ENCODE measurements at places on chromosomes 16 and 17.
A peak's percentile ranks its signal among the peaks of the same experiment; 100 is the strongest.

DNA sequence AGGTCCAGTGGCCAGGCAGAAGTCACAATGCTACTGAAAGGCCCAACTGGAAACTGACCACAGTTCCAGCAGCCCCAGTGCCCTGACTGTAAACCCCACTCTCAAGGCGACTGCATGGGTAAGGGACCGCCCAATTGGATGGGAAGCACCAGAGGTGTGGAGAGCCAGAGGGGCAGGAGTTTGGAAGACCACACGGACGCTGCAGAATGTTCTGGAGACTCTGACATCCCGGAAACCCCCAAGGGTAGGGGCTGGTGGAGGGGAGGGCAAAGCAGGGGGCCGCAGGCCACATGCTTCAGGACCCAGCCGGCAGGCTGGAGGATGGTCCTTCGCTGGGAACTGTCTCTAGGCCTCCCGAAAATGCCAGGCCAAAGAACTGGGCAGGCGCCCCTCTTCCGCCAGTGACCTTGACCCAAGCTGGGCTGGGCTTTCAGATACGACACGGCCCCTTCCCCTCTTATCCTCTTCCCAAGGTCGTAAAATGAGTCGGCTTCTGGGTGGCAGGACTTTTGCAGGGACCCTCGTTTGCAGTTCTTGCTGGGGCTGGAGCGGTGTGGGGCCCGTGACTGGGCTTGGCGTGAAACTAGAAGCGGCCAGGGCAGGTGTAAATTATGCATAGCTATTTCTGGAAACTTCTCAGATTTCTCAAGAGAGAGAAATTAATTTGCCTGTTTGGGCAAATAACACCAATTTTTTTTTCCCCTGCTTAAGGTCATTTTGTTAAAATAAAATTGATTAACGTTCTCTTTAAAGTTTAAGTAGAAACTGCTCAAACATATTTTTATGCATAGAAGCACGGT lies 110.2 kb downstream of the C16orf78 start:
- no peak overlapping the region for H3K4me3 ChIP-seq
- no peaks in the 10 kb centered on the region for H3K36me3 ChIP-seq
- DNase-seq, result no peak
- H3K27me3 ChIP-seq, result no peaks in the 10 kb centered on the region
- H3K4me1 ChIP-seq, result peaks cover 2% of the 10 kb centered on the region

DNA sequence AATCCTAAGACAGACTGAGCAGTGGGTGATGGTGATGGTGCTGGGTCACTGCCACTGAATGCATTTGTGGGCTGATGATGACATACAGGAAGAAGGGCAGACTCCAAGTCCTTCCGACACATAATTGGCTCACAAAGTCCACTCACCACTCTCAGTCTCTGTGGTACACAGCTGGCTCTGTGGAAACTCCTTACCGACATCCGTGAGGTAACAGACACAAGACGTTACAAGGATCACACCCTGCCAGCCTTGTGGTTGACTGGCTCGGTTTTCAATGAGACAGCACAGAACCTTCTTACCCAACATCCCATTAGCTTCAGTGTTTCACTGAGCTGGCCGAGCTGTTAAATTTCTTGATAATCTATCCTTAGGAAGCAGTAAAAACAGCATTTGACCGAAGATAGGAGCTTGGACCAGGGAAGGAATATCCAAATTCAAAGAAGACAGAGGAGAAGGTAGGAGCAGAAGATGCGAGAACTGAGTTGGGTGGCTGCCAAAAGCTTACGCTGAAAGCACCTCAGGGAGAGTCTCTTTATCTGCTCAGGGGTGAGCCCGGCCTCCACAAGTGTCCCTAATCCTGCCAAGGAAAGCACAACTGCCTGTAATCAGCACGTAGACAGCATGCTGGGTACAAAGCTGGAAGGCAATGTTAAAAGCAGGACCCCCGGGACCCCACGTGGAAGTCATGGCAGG lies 5.5 kb upstream of the MXRA7 start:
- no peak overlapping the region for H3K27ac ChIP-seq
- H3K27me3 ChIP-seq, result no peaks in the 10 kb centered on the region
- H3K4me1 ChIP-seq, result peaks cover 2% of the 10 kb centered on the region
- no peak overlapping the region for H3K4me3 ChIP-seq

- no peaks in the 10 kb centered on the region for H3K4me1 ChIP-seq
- H3K27me3 ChIP-seq, result no peaks in the 10 kb centered on the region
- H3K4me3 ChIP-seq, result peak within 1 kb of the TSS; percentile 61
- H3K27ac ChIP-seq, result no peak within 1 kb of the TSS
Measured at GRCh38 chr16:31010585-31011325, at the start of gene STX1B. Gene STX1B (minus strand): TSS chr16:31010638. CDS start chr16:31010396, 242 bp downstream.

GRCh38 chr16:22353933-22354541 lies 20.4 kb downstream of the CDR2 start:
- DNase-seq, result no peak
- 0 out of 2 replicates have a peak, but pooled peaks cover 3% of the 10 kb centered on the region for H3K4me1 ChIP-seq
- no peak overlapping the region for H3K27ac ChIP-seq
- H3K4me3 ChIP-seq, result no peak overlapping the region

DNA sequence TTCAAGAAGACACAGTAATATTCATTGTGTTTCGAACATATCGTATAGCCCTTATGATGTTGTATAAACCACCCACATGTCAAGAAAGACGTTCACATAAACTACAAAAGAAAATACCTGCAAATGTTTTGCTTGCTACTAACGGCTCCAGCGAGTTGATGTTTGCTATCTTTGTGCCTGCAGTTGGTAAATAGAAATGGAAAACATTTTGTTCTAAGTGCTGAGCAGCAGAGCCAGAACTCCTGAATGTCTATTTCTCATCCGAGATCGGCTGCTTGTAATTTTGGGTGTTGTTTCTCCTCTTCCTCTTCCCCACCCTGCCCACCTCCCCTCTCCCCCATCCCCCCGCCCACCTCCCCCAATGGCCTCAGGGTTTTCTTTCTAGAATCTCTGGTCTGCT lies 5.0 kb downstream of the SYT17 start:
- H3K4me3 ChIP-seq, result no peak overlapping the region
- no peaks in the 10 kb centered on the region for H3K36me3 ChIP-seq
- H3K27ac ChIP-seq, result no peak overlapping the region

GRCh38 chr16:51045186-51045585 lies 105.9 kb downstream of the SALL1 start:
- H3K27me3 ChIP-seq, result no peaks in the 10 kb centered on the region
- DNase-seq, result no peak
- no peak overlapping the region for H3K4me3 ChIP-seq
- H3K4me1 ChIP-seq, result no peaks in the 10 kb centered on the region

DNA sequence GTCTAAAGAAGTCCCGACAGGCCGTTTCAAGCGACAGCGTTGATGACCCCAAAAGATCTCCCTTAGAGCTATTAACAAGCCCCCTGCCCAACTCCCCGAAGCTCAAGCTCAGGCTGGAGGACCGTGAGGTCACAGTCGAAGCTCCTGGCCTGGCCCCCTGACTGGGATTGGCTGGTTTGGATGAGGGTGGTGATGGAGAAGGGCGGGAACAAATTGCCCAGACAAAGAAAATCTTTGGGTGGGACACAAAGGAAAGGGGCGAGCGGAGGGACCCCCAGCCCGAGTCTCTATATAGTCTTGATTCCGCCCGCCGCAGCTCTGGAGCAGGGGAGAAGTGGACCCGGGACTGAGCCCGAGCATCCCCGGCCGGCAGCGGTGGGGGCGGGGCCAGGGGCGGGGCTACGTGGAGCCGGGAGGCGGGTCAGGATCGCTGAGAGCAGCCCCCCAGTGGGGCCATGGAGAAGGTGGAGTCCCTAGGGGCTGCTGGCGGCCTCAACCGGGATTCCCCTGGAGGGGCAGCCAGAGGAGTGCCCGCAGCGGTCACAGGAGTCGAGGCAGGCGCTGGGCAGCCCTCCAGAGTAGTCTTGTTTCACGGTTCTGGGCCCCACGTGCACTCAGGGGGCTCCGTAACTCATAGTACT lies 982 bp upstream of the NEURL4 start:
- H3K4me3 ChIP-seq, result peak overlapping the region; percentile 72
- H3K36me3 ChIP-seq, result peaks cover 3% of the 10 kb centered on the region
- H3K27ac ChIP-seq, result no peak overlapping the region

- H3K4me3 ChIP-seq, result no peak overlapping the region
- no peak overlapping the region for H3K27ac ChIP-seq
- no peaks in the 10 kb centered on the region for H3K36me3 ChIP-seq
- no peaks in the 10 kb centered on the region for H3K4me1 ChIP-seq
Measured at GRCh38 chr17:19537111-19537510, 3.5 kb downstream of the SLC47A1 start.

DNA sequence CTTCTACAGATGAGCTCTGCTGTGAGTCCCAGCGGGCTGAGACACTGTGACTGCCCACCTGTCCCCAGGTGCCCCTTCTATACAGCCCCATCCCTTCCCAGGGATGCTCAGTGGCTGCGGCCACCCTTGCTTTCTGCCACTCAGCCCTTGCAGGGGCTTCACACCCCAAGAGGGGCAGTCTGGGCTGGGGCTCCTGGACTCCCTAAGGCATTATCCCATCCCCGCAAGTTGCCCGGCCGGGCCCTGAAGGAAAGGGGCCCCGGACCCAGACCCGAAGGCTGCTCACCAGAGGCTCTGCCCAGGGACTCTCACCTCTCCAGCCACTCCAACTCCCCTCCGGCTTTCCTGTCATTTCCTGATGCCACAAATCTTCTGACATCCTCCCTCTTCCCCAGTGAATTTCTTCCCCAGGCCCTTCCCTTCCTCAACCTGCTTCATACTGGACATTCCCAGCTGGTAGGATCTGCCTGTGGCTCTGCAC lies 88.5 kb upstream of the TOB1 start:
- no peak overlapping the region for H3K27ac ChIP-seq
- H3K4me3 ChIP-seq, result no peak overlapping the region
- DNase-seq, result no peak
- no peaks in the 10 kb centered on the region for H3K36me3 ChIP-seq

- H3K27me3 ChIP-seq, result no peaks in the 10 kb centered on the region
- H3K27ac ChIP-seq, result no peak overlapping the region
- no peaks in the 10 kb centered on the region for H3K36me3 ChIP-seq
- H3K4me3 ChIP-seq, result no peak overlapping the region
- DNase-seq, result no peak
- no peaks in the 10 kb centered on the region for H3K4me1 ChIP-seq
Measured at GRCh38 chr17:28944862-28945741, 6.2 kb downstream of the PHF12 start.

DNA sequence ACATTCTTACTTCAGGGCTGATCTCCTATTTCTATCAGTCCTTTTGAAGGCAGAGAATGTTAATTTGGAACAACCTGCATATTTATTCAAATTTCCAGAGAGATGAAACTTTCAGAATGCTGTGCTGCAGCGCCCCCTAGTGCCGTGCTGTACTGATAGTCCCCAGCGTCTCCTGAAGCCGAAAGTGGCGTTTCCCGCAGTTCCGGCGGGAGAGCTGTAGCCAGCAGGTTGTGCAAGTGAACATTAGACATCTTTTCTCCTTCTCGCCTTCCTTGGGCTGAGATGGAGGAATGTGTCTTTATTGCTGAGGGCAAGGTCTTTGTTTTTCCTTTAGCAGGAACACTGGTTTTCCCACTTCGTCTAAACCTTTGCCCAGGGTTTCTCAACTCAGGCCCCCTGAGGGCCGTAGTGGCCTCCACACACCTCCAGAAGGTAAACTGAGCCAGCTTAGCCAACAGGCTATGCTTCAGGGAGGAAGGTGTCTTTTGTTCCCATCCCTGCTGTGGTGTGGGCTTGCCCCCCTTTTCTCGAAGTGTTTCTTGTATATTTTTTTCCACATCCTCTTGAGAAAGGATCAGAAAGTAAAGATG lies 26.4 kb downstream of the USP10 start:
- peaks cover 7% of the 10 kb centered on the region for H3K4me1 ChIP-seq
- no peak overlapping the region for H3K4me3 ChIP-seq
- H3K27me3 ChIP-seq, result no peaks in the 10 kb centered on the region
- H3K27ac ChIP-seq, result no peak overlapping the region
- peak; percentile 48 for DNase-seq

DNA sequence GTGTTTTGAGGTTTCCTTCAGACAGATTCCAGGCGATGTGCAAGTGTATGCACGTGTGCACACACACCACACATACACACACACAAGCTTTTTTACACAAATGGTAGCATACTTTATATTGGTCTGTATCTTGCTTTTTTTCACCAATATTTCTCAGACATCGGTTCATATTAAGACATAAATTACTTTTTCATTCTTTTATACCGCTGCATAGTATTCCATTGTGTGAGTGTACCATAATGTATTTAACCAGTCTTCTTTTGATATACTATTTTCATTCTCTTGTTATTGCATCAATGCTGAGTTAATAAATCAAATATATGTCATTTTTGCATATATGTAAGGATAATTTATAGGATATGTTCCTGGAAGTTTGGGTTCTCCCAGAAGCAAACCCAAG lies 22.4 kb upstream of the ITGAX start:
- no peaks in the 10 kb centered on the region for H3K36me3 ChIP-seq
- peaks cover 1% of the 10 kb centered on the region for H3K4me1 ChIP-seq
- no peak for DNase-seq
- H3K27me3 ChIP-seq, result peaks cover 9% of the 10 kb centered on the region

DNA sequence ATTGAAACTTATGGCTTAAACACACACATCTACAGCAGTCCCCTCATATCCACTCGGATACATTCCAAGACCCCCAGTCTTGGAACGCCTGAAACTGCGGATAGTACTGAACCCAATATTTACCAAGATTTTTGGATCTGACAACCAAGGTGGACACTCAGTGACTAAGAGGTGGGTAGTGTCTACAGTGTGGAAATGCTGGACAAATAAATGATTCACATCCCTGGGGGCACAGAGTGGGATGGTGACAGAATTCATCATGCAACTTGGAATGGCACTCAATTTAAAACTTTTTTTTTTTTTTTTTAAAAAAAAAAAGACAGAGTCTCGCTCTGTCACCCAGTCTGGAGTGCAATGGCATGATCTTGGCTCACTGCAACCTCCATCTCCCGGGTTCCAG lies 54.2 kb upstream of the TRAP1 start:
- no peak for DNase-seq
- peaks cover 16% of the 10 kb centered on the region for H3K36me3 ChIP-seq
- H3K4me1 ChIP-seq, result no peaks in the 10 kb centered on the region
- no peak overlapping the region for H3K27ac ChIP-seq
- no peaks in the 10 kb centered on the region for H3K27me3 ChIP-seq

GRCh38 chr17:49952209-49952911 lies 16.6 kb upstream of the DLX4 start:
- H3K4me1 ChIP-seq, result no peaks in the 10 kb centered on the region
- H3K27me3 ChIP-seq, result no peaks in the 10 kb centered on the region
- H3K4me3 ChIP-seq, result no peak overlapping the region
- no peak overlapping the region for H3K27ac ChIP-seq

GRCh38 chr16:8961811-8962390 lies 1.8 kb downstream of the USP7 start:
- peaks cover 16% of the 10 kb centered on the region for H3K4me1 ChIP-seq
- H3K27me3 ChIP-seq, result no peaks in the 10 kb centered on the region
- no peak for DNase-seq
- H3K4me3 ChIP-seq, result peak overlapping the region; percentile 77
- no peak overlapping the region for H3K27ac ChIP-seq
